Mesothelial cell of epicardium (in vitro differentiated cells): ENCODE measurements at places on chromosomes 5 and 9. TPM values are rescaled to one million over a fixed set of nuclear protein-coding genes. Genes with fewer than 3 reads are reported as not detected.

The AP3B1 gene
- 48.7 to 50.6 TPM (median 49.2 TPM) in 3 replicates for total RNA-seq

- H3K27me3 ChIP-seq, result no peaks in the 10 kb centered on the region
- no peaks in the 10 kb centered on the region for H3K36me3 ChIP-seq
- H3K4me3 ChIP-seq, result no peak overlapping the region
- peaks cover 20% of the 10 kb centered on the region for H3K4me1 ChIP-seq
Observed at GRCh38 chr9:110767559-110768063, 99.0 kb downstream of the MUSK start.

GRCh38 chr9:33170464-33171415 is 3.6 kb upstream of the B4GALT1 start:
- no peak for DNase-seq
- no peaks in the 10 kb centered on the region for H3K36me3 ChIP-seq
- H3K27me3 ChIP-seq, result no peaks in the 10 kb centered on the region
- H3K4me1 ChIP-seq, result peaks cover 33% of the 10 kb centered on the region
- H3K27ac ChIP-seq, result peak overlapping the region; percentile 12
- no peak overlapping the region for H3K4me3 ChIP-seq

GRCh38 chr5:177339107-177339638 is 12.3 kb downstream of the LMAN2 start:
- no peaks in the 10 kb centered on the region for H3K4me1 ChIP-seq
- peaks cover 27% of the 10 kb centered on the region for H3K36me3 ChIP-seq
- no peak overlapping the region for H3K27ac ChIP-seq
- no peak overlapping the region for H3K4me3 ChIP-seq
- DNase-seq, result no peak
- H3K27me3 ChIP-seq, result no peaks in the 10 kb centered on the region

The STC2 gene
- total RNA-seq, result 24.8 to 26.9 TPM (median 26.0 TPM) in 3 replicates

GRCh38 chr9:95065224-95065623 is 252.3 kb downstream of the FANCC start:
- H3K27me3 ChIP-seq, result no peaks in the 10 kb centered on the region
- H3K4me1 ChIP-seq, result peaks cover 16% of the 10 kb centered on the region
- no peak overlapping the region for H3K4me3 ChIP-seq
- peaks cover 25% of the 10 kb centered on the region for H3K36me3 ChIP-seq
- no peak for DNase-seq

DNA sequence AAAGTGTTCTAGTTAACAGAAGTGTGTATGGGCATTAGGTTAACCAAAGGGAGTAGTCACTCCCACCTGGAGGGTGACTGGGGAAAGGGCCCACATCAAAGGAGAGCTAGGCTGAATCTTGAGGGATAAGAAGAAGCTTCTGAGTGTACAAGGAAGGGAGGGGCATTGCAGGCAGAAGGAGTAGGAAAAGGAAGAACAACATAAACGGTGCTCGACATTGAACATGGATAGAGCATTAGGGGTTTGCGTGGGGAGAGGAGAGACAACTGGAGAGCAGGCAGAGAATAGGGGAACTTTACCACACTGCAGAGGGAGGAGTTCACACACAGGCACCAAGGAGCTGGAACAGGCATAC is 5.3 kb upstream of the GLRX start:
- peaks cover 15% of the 10 kb centered on the region for H3K4me1 ChIP-seq
- H3K4me3 ChIP-seq, result no peak overlapping the region
- no peak overlapping the region for H3K27ac ChIP-seq
- no peaks in the 10 kb centered on the region for H3K27me3 ChIP-seq
- DNase-seq, result no peak

- H3K27me3 ChIP-seq, result peaks cover 14% of the 10 kb centered on the region
- H3K27ac ChIP-seq, result no peak overlapping the region
- no peaks in the 10 kb centered on the region for H3K36me3 ChIP-seq
- no peak for DNase-seq
- H3K4me3 ChIP-seq, result no peak overlapping the region
Observed at GRCh38 chr9:136697146-136697820, 10.0 kb upstream of the AGPAT2 start.

- peaks cover 13% of the 10 kb centered on the region for H3K4me1 ChIP-seq
- H3K27ac ChIP-seq, result no peak within 1 kb of the TSS
- peak; percentile 78 for DNase-seq
Observed at GRCh38 chr9:76905791-76906646, at the start of gene PRUNE2. TSS of gene PRUNE2 (minus strand) at chr9:76906114. CDS start at chr9:76905963, 151 bp downstream.

GRCh38 chr5:172862165-172862801 is 28.2 kb downstream of the ERGIC1 start:
- no peak overlapping the region for H3K4me3 ChIP-seq
- peaks cover 3% of the 10 kb centered on the region for H3K36me3 ChIP-seq

DNA sequence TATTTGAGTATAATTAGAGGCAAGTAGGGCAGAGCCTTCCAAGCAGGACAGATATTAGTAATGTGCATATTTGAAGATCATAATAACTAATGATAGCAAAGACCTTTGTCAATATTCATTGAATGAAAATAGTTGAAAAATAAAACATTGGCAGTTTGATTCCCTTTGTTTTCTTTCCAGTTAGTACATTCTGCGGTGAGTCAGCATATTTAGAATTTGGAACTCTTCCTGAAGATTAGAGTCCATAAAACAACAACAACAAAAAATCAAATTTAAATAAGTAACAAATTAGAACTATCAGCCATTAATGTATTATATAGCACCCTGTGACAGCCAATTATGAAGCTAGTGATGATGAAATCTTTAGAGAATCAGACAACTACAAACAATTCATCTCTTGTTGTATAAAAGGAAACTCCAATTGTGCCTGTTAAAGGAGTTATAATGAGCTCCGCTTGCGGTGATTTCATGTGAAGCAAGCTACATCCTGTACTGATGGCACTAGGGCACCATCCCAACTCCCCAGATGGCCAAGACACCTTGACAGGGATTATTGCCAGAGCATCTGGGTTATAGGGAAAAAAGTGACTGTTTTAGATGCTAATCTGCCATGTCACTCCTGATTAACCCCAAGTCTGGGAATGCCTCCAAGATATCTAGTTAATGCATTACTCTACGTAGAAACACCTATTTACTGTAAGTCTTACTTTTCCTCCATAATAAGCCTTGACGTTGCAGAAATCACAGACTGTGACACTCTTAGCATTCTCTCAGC is 6.8 kb downstream of the IFNA8 start:
- no peaks in the 10 kb centered on the region for H3K4me1 ChIP-seq
- DNase-seq, result no peak
- no peaks in the 10 kb centered on the region for H3K27me3 ChIP-seq
- H3K4me3 ChIP-seq, result no peak overlapping the region
- no peak overlapping the region for H3K27ac ChIP-seq
- no peaks in the 10 kb centered on the region for H3K36me3 ChIP-seq

The CPLANE1 gene
- total RNA-seq, result 31.0 to 33.8 TPM (median 32.3 TPM) in 3 replicates

- no peak overlapping the region for H3K4me3 ChIP-seq
- DNase-seq, result no peak
- H3K36me3 ChIP-seq, result peaks cover 16% of the 10 kb centered on the region
- H3K27ac ChIP-seq, result peak overlapping the region; percentile 66
Observed at GRCh38 chr5:173093606-173094005, 37.5 kb downstream of the CREBRF start.

DNA sequence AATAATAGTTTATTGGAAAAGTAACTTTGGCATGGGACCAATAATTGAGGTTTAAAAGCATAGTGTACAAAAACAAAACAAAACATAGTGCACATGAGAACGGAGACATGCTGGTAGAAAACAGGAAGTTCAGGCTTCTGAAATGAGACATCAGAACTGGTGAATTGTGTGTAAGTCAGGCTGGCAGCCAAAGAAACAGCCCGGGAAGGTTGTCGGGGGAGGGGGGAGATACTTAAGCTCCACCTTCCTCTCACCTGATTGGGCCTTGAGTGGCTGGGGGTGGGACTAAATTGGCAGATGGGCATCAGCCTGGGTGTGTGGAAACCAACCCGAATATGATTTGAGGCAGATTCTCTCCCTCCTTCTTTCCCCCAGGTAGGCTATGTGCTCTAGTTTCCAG is 256.3 kb downstream of the SMARCA2 start:
- H3K27me3 ChIP-seq, result no peaks in the 10 kb centered on the region
- no peak overlapping the region for H3K4me3 ChIP-seq
- peaks cover 20% of the 10 kb centered on the region for H3K4me1 ChIP-seq
- H3K36me3 ChIP-seq, result no peaks in the 10 kb centered on the region
- no peak overlapping the region for H3K27ac ChIP-seq

The RLN2 gene
- total RNA-seq, result 2.8 to 3.8 TPM (median 3.4 TPM) in 3 replicates

DNA sequence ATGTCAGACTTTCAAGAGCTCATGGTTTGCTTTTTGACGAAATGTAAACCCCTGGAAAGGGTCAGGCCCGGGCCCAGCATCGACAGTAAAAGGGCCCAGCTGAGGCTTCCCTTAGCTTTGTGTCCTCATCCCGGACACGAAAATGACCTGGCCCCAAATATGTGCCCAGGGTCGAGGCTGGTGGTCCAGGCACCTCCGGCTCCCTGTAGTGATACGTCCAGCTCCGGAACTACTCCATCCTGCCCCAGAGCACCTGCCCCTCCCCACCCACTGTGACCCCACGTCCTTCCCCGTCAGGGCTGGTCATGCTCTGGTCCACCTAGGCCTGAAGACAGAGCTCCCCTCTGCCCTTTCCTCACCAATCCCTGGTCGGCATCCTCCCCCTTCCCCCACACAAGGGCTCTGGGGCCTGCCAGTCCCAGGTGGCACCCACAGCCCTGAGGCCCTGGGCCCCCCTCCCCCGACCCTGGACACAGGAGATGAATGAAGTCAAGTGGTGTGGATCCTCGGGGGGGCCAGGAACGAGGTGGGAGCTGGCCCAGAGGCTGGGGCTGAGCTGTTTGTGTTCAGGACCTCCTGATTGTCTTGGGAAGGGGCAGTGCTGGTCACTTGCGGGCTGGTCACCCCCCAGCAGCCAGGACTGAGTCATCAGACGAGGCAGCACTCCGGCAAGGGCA is 6.2 kb downstream of the OBP2A start:
- H3K36me3 ChIP-seq, result no peaks in the 10 kb centered on the region
- no peak overlapping the region for H3K4me3 ChIP-seq
- no peak overlapping the region for H3K27ac ChIP-seq
- no peak for DNase-seq

- no peak overlapping the region for H3K4me3 ChIP-seq
- no peak for DNase-seq
- H3K36me3 ChIP-seq, result peaks cover 3% of the 10 kb centered on the region
- no peak overlapping the region for H3K27ac ChIP-seq
- no peaks in the 10 kb centered on the region for H3K27me3 ChIP-seq
- no peaks in the 10 kb centered on the region for H3K4me1 ChIP-seq
Observed at GRCh38 chr9:114429488-114429887, 41.7 kb upstream of the AKNA start.

- H3K36me3 ChIP-seq, result peaks cover 6% of the 10 kb centered on the region
- DNase-seq, result no peak
- H3K27me3 ChIP-seq, result no peaks in the 10 kb centered on the region
- no peaks in the 10 kb centered on the region for H3K4me1 ChIP-seq
Observed at GRCh38 chr9:8717146-8717545, 917.6 kb upstream of the DMAC1 start.

GRCh38 chr5:172454358-172455086 is at the start of gene SH3PXD2B:
TSS of gene SH3PXD2B (minus strand) at chr5:172454525. CDS start at chr5:172454352, 173 bp downstream.
- DNase-seq, result peak; percentile 50
- no peaks in the 10 kb centered on the region for H3K27me3 ChIP-seq
- peak within 1 kb of the TSS; percentile 90 for H3K4me3 ChIP-seq
- no peaks in the 10 kb centered on the region for H3K36me3 ChIP-seq
- H3K27ac ChIP-seq, result peak within 1 kb of the TSS; percentile 93

The STX17 gene
- 49.8 to 52.3 TPM (median 52.3 TPM) in 3 replicates for total RNA-seq

DNA sequence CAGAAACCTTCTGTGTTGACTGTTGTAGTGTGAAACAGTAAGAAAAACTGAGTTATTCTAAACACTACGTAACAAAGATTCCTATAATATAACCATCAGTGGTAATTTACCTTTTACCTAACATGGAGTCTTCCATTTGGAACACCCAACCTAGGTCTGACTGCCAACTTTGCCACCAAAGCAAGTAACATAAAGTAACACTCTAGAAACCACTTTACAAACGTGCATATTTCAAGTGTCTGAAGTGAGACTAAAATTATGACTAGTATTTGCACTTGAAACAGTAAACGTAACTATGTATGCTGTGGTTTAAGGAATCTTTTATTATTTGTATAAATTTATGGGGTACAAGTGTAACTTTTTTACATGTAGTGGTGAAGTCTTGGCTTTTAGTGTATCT is 95.6 kb downstream of the SERINC5 start:
- H3K36me3 ChIP-seq, result peaks cover 44% of the 10 kb centered on the region
- H3K4me1 ChIP-seq, result peaks cover 46% of the 10 kb centered on the region
- DNase-seq, result no peak
- no peak overlapping the region for H3K4me3 ChIP-seq
- H3K27me3 ChIP-seq, result no peaks in the 10 kb centered on the region

DNA sequence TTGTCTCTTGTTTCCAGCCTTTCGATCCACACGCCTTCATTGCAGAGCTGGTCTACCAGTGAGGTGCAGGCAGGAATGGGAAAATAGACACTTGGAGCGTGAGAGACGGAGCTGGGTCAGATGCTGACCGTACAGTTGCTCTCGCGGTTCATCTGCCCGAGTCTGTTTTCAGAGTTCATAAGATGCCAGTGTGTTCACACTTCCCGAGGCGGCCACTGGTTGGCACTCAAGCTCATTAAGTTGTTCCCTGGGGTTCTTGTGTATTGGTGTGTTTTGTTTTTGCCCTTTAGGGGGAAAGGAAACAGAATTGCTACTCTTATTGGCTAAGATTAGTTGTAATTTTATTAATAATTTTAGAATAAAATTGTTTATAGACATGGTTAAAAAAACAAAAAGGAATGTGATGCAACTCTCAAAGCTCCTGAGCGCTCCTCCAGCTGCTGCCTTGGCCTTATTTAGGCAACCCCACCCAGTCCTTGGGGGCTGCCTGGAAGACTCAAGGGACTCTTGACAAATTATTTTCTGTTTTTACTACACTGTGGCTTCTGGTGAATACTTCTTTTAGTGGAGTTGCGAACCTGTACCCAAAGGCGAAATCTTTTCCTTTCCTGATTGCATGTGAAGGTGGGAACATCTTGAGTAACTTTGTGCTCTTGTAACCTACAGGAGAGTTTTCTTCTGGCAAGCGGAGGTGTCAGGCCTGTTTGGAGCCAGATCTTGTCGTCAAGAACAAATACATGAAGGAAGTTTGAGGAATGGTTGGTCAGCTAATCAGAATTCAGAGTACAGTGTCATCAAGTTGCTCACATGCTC is 146.1 kb downstream of the MAST4 start:
- H3K36me3 ChIP-seq, result peaks cover 4% of the 10 kb centered on the region
- H3K27ac ChIP-seq, result no peak overlapping the region
- H3K4me1 ChIP-seq, result peaks cover 11% of the 10 kb centered on the region
- no peak for DNase-seq
- no peak overlapping the region for H3K4me3 ChIP-seq

DNA sequence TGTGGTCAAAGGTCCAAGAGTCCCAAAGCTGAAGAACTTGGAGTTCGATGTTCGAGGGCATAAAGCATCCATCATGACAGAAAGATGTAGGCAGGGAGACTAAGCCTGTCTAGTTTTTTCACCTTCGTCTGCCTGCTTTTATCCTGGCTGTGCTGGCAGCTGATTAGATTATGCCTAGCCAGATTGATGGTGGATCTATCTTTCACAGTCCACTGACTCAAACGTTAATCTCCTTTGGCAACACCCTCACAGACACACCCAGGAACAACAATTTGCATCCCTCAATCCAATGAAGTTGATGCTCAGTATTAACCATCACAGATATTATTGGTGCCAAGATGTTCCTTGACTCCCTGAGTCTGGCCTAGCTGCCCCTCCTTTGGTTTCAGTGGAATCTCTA is 530.8 kb upstream of the CLINT1 start:
- H3K27ac ChIP-seq, result no peak overlapping the region
- no peak overlapping the region for H3K4me3 ChIP-seq
- H3K4me1 ChIP-seq, result no peaks in the 10 kb centered on the region
- no peaks in the 10 kb centered on the region for H3K36me3 ChIP-seq

GRCh38 chr5:930866-931265 is 38.2 kb downstream of the TRIP13 start:
- H3K27me3 ChIP-seq, result peaks cover 77% of the 10 kb centered on the region
- H3K4me3 ChIP-seq, result no peak overlapping the region
- DNase-seq, result no peak
- no peaks in the 10 kb centered on the region for H3K36me3 ChIP-seq
- no peak overlapping the region for H3K27ac ChIP-seq
- H3K4me1 ChIP-seq, result peaks cover 10% of the 10 kb centered on the region
